ENCODE measurements at places on chromosomes 12 and 14. TPM values are rescaled to one million over a fixed set of nuclear protein-coding genes. Genes with fewer than 3 reads are reported as not detected.
A peak's percentile ranks its signal among the peaks of the same experiment; 100 is the strongest.

Gene LBHD2
- not detected for polyA plus RNA-seq

Gene YAF2
- polyA plus RNA-seq, result 96.2 TPM

DNA sequence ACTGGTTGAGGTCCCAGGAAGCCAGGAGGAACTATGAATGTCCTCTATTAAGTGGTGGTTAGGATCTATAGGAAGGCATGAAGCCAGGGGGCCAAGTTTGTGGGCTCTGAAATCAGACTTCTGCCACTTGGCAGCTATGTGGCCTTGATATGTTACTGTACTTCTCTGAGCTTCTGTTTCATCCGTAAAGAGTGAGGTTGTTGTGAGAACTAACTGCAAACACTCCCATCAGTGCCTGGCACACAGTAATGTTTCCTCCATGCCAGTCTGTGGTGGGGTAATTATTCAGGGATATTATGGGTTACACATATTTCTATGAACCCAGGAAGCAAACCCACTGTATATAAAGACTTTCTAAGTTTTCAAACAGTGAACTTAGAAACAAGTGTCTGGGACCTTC is 57.4 kb downstream of the PLXNC1 start:
- no peak overlapping the region for H3K27ac ChIP-seq
- DNase-seq, result no peak
- H3K4me3 ChIP-seq, result no peak overlapping the region
- H3K27me3 ChIP-seq, result no peaks in the 10 kb centered on the region

Gene ADAMTS20
- not detected for polyA plus RNA-seq

- H3K4me3 ChIP-seq, result peak overlapping the region; percentile 95
- H3K36me3 ChIP-seq, result no peaks in the 10 kb centered on the region
- H3K27ac ChIP-seq, result peak overlapping the region; percentile 91
Observed at GRCh38 chr14:92105893-92106142, 564 bp downstream of the ATXN3 start.

DNA sequence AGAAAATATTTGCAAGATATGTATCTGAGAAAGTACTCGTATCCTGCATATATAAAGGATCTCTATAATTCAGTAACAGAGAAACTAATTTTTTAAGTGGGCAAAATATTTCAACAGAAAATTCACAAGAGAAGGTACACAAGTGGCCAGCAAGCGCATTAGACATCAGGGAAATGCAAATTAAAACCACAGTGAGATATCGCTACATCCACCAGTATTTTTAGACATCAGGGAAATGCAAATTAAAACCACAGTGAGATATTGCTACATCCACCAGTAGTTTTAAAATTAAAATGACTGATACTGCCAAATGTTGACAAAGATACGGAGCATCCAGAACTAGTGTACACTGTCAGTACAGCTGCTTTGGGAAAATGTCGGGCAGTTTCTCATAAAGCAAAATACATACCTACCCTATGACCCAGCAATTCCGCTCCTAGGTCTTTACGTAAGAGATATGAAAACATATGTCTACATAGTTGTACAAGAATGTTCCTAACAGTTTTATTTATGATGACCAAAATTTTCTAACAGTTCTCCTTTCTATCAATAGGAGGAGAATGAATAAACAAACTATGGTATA is 2.8 kb upstream of the KCNK13 start:
- H3K4me3 ChIP-seq, result no peak overlapping the region
- H3K4me1 ChIP-seq, result peaks cover 8% of the 10 kb centered on the region

Gene MAP4K5
- 11.1 TPM for polyA plus RNA-seq

DNA sequence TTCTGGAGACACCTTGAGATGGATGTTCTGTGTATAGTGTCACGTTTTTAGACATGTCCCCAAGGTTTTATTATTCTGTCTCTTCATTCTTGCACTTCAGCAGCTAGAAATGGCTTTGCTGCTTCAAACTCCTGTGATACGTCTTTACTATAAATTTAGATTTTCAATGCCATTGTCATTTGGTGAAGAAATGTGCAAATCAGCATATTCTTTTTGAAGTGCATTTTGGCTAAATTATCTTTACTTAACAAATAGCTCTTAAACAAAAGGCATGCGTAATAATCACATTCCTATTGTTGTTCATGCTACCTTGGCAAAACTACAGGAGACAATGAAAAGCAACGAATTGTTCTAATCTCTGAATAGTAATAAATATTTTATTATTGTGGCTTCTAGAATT is 502.9 kb upstream of the SYT1 start:
- no peak overlapping the region for H3K27ac ChIP-seq
- no peaks in the 10 kb centered on the region for H3K27me3 ChIP-seq
- DNase-seq, result no peak
- no peaks in the 10 kb centered on the region for H3K4me1 ChIP-seq
- H3K36me3 ChIP-seq, result no peaks in the 10 kb centered on the region

- peaks cover 9% of the 10 kb centered on the region for H3K4me1 ChIP-seq
- H3K36me3 ChIP-seq, result no peaks in the 10 kb centered on the region
- no peak for DNase-seq
- H3K27me3 ChIP-seq, result no peaks in the 10 kb centered on the region
- H3K27ac ChIP-seq, result no peak overlapping the region
- H3K4me3 ChIP-seq, result no peak overlapping the region
Observed at GRCh38 chr12:124622331-124622730, 54.9 kb upstream of the NCOR2 start.

Data from small intestine (tissue), 16 donors.